ENCODE measurements at places on chromosomes 3 and 15.

DNA sequence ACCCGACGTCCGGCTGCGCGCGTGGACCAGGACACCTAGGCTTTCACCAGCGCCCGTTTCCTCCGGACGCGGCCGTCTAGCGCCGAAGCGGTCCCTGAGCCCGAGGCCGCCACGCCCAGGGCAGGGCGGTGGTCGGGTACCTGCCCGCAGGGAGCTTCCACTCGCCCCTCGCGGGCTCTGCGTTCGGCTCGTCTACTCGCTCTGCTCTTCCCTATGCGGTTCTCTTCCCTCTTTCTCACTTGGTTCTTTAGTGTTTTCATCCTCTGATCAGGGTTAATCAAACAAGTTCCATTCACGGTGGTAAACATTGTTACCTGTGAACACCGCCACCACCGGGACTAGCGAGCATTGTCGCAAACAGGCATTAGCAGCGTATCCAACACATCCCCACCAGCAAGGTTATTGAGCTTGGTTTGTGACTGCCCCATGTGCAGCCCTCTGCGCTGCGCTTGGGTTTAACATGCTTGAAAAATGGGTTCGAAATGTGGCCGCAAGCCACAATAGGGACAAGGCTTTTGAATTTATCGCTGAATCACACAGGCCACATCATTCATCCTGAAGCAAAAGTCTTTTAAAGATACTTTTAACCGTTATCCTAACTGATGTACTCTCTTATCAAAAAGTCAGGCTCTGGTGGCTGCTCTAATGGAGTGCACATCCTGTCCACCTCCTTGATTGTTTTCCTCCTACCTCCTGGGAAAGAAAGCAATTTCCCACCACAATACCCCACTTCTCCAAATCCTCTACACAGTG lies 843 bp upstream of the CD47 start:
- no peak for DNase-seq

- DNase-seq, result no peak
Measured at GRCh38 chr3:12229896-12230295, 59.0 kb upstream of the PPARG start.

DNA sequence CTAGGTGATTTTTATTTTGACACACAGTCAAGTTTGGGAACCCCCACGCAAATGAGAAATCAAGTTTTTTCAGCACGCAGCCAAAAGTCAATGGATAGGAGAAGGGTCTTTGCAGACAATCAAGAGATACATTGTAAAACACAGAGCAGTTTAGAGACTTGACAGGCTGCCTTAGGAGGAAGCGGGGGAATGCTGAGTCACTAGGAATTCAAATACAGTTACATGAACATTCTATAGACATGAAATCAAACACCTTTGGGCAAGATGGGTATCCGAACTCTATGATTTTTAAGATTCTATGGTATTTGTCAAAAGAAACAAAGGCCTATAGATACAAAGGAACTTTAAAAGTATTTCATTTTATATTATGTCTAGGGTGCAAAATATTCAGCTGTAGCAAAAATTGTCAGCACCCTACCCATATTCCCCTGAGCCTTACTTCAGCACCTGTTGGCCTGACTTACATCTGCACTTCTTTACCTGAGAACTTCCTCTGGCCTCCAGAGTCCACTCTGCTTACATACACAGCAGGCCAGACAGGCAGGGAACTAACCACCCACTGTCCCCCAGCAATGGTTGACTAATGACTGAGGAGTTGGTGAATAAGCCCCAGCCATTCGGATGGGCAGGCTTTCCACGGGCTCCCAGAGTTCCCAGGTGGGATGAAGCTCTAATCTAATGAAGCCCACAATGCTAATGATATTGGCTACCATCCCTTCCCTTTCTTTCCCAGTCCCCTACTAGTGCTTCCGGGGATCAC lies 289.3 kb upstream of the RORA start:
- DNase-seq, result no peak

DNA sequence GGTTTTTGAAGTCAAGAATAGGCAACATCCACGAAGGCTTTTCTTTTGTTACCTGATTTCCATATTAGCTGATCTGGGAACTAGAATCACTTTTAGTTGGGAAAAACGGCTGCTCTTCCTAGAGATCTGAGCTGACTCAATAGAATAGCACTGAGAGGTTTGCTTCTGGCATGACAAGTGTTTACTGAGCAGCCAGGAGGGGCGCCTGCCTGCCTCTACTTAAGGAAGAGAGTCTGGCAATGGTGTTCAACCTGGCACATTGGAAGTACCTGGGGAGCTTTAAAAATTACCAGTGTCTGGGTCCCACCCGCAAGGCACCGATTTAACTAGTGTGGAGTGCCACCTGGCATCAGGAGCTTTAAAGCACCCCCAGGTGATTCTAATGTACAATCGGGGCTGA lies 34.4 kb downstream of the FAM43A start:
- no peak for DNase-seq

DNA sequence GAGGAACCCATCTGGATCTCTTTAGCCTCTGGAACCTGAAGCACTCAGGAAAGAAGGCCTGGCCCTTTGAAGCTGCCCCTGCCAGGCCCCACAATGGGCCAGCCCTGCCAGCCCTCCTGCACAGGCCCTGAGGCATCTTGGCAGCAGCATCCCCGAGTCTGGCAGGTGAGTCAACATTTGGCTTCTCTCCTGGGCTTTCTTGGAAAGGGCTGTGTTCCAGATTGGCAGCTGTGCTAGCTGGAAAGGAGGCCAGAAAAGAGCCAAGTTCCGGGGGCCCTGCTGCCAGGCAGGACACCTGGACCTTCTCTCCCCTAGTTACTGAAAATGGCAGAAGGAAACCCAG lies 187.2 kb downstream of the SHQ1 start:
- DNase-seq, result peak; percentile 85

- no peak for DNase-seq
Measured at GRCh38 chr3:72448858-72449257, 399.4 kb downstream of the SHQ1 start.

- no peak for DNase-seq
Measured at GRCh38 chr3:81995329-81995728, 233.9 kb upstream of the GBE1 start.

- DNase-seq, result peak; percentile 8
Measured at GRCh38 chr3:164377466-164377865, 700.8 kb downstream of the SI start.

DNA sequence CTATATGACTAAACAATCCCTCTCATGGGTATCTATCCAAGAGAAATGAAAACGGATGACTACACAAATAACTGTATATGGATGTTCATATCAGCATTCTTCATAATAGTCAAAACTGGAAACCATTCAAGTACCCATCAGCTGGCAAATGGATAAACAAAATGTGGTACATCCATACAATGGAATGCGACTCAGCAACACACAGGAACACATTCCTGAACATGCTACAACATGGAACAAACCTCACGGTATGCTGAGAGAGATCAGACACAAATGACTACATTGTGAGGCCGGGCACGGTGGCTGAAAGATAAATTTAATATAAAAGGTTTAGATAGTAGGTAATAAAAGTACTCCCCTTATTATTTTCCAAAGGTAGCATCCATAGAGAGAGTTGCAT lies 42.6 kb downstream of the CCR4 start:
- DNase-seq, result no peak

DNA sequence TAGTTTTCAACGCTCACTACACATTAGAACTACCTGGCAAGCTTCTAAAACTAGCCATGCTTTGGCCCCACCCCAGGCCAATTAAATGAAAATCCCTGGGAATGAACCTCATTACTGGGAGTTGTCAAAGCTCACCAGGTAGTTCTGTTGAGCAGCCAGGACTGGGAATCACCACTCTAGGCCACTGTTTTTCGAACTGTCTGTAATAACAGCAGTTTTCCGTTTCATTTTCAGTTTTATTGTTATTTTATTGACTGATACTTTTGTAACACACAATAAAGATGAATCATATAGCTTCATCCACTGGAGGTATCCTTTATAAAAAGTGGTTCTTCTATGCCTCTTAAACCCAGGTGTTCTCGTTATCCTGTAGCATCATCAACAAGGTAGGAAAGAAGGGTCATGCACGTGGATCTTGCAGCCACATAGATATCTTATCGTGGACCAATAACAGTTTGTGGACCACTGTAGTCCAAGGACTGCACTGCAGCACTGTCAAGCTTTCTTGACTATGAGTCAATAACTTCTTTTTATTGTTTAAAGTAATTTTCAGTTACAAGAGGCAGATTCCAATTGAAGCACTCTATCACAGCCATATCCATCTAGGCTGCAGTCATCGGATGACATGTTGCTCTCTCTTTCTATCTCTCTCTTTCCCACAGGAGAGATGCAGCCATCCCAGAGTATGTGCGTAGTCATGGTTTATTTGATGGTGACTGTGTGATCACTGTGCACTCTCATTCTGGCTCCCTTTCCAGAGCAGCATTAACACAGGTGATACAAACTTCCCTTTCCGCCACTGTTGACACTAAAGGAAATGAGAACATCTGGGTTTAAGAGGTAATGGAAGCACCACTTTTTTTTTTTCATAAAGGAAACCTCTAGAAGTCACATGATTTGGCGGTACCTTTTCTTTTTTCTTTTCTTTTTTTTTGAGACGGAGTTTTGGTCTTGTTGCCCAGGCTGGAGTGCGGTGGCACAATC lies 39.0 kb upstream of the BLM start:
- DNase-seq, result no peak

DNA sequence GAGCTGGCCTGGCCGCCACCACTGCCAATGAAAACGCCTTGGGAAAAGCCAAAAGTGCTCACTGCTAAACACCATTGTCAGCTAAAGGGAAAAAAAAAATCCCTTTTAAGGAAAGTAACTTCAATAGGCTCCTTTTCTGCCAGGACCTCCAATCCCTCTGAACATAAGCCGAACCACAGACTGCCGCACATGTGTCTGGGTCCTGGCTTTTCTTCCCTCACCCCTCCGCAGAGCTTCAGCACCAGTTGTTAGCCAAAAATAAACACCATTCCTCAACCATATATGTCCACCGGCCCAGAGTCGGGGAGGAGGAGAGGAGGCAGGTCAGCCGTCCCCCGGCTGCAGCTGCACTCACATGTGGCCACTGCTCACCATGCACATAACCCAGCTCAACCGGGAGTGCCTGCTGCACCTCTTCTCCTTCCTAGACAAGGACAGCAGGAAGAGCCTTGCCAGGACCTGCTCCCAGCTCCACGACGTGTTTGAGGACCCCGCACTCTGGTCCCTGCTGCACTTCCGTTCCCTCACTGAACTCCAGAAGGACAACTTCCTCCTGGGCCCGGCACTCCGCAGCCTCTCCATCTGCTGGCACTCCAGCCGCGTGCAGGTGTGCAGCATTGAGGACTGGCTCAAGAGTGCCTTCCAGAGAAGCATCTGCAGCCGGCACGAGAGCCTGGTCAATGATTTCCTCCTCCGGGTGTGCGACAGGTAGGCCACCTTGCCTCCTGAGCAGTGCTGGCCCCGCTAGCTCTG lies at the start of gene FBXL22:
Gene FBXL22 (plus strand): TSS at position 350 of the 753 bp plus-strand sequence. CDS start 6 bp downstream, at position 356.
- peak; percentile 41 for DNase-seq

DNA sequence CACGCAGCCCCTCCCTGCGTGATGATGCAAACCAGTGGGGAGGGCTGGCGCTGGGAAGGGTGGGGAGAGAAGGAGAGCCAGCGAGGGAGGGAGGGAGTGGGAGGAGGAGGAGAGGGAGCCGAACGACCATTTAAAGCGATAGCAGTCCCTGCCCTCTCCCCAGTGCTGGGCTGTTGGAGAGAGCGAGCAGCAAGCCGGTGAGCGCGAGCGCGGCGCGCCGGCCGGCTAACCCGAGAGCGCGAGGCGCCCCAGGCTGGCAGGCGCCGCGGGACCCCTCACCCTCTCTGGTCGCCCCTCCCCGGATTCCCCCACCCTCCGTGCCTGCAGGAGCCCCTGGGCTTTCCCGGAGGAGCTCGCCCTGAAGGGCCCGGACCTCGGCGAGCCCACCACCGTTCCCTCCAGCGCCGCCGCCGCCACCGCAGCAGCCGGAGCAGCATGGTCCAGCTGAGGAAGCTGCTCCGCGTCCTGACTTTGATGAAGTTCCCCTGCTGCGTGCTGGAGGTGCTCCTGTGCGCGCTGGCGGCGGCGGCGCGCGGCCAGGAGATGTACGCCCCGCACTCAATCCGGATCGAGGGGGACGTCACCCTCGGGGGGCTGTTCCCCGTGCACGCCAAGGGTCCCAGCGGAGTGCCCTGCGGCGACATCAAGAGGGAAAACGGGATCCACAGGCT lies at the start of gene GRM7:
Gene GRM7 (plus strand): TSS at position 162 of the 671 bp plus-strand sequence.
- DNase-seq, result no peak

DNA sequence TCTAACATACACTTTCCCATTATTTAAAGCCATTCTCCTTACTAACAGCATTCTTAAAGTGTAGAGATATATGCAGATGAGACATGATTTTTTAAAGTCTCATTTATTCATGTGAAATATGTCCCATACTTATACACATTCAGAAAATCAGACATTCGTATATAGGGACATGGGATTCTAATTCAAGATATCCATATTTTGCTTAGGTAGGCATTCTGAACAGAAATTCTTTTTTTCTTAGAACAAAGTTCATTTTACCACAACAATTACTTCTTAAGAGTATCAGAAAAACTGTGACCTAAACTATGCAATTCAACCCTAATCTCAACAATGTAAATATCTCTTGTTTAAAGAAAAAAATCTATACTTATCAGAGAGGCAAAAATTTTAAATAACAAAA lies 16.2 kb downstream of the DCUN1D1 start:
- no peak for DNase-seq

DNA sequence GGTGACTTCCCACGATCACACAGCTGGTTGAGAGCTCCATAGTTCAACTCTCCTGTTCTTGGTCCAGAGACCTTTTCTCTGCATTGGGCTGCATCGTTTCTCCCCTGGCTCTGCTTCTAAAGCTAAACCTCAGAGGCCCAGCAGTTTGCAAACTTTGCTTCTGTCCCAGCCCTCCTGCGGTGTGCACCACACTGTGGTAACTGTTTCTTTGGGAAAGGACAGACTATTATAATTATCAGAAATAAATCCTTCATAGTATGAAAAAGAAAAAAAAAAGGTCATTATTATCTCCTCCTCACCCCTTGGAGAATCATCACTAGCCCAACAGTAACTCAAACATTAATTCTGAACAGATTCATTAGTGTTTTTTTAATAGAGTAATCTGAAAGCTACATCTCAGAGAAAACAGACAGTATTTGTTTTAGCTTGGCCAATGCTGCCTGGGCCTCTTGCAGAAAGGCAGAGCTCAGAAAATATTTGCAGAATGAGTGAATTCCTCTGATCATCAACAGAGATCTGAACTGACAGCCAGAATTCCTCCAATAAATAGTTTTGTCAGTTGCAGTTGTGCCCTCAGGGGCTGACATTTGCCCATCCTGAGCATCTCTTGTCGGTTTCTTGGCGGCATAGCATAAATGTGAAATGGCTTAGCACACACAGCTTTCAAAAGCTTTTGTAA lies 52.9 kb downstream of the BFSP2 start:
- no peak for DNase-seq

DNA sequence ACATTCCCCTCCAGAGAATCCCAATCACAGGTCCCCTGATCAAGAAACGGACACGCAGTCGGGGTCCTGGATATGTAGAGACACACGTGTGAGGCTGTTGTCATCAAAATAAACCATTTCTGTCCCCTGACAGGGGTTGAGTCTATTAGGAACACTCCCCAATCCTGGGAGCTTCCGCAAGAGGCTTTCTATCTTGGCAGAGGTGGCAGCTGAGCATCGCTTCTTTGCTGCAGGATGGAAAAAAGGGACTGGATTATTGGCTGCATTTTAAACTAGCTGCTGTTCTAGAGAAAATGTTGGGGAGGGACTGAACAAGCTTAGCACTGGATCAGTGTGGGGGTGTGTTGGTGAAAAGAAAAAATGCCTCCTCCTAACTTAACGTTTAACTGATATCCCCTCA lies 2.5 kb upstream of the CNTN4 start:
- DNase-seq, result no peak

GRCh38 chr3:64267721-64268604 lies 42.7 kb upstream of the PRICKLE2 start:
- DNase-seq, result peak; percentile 90
